ENCODE measurements at places on chromosomes 12 and 14.

DNA sequence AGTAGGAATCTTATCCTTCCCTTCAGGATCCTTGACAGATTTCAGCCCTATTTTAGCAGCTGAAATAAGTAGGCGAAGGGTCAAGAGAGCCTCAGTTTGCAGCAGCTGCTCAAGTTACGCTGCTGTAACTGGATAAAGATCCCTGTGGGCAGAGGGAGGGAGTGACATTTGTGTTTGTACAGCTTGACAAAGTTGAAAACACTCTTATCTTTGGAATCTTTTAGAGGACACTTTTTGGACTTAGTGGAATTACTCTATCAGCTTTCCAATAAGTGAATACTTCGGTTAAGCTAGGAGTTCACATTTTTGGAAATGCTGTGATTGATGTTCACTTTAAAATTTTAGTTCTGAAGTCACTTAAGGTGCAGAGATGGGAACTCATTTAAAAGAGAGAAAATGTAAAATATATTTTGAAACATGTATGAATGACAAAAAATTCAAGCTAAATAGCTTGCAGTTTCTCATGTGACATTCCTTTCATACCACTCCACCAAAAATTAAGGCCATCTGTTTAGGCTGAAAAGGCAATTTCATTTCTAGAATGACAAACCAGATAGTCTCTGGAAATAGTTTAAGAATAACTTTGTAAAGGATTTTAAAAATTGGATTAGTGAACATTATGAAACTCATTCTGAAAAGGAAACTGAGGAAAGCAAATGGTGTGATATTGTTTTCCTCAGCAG, 55.2 kb downstream of the SLC38A4 start:
- peak; percentile 63 for DNase-seq

DNA sequence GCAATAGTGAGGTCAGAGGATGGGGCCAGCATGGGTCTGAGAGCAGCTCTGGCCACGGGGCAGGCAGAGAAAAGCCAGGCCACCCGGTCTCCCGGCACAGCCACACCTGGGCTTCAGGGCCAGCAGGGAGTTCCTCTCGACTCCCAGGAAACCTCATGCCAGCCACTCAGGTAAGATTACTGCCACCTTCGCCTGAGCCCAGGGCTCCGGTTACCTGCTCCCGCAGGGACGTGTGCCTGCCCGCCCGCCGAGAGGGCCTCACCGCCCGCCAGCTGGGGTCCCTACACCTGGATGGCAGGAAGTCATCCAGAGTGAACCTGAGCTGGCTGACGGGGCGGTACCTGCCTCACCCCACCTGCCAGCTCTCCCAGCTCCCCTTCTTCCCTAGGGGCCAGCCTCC, 7.3 kb downstream of the JAG2 start:
- no peak for DNase-seq

DNA sequence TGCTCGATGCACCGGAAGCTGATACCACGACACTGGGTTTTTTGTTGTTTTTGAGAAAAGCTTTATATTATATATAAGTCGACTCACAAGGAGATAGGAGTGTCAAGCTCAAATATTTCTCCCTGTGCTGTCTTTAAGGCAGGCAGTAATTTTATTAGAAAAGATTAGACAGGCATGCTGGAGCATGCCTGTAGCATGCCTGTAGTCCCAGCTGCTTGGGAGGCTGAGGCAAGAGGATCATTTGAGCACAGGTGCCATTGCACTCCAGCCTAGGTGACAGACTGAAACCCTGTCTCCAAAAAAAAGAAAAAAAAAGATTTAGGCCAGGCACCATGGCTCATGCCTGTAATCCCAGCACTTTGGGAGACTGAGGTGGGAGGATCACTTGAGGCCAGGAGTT, 51.8 kb downstream of the GNS start:
- no peak for DNase-seq

DNA sequence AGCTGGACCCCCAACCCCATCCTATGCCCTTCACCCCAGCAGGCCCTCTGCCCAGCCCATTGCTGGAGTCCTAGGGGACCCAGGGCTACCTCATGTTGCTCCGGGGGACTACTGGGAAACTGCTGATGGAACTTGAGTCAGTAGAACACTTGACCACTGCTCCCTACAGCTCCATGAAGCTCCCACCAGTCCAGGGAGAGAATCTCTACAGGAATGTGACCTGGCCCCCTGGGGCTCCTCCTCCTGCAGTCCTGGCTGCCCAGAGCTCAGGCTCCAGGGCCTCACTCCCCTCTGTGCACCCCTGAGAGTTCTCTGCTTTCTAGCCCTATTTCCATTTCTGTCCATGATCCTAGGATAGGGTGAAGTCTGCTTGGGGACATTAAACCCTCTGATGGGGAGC, 10.8 kb upstream of the AQP2 start:
- no peak for DNase-seq

DNA sequence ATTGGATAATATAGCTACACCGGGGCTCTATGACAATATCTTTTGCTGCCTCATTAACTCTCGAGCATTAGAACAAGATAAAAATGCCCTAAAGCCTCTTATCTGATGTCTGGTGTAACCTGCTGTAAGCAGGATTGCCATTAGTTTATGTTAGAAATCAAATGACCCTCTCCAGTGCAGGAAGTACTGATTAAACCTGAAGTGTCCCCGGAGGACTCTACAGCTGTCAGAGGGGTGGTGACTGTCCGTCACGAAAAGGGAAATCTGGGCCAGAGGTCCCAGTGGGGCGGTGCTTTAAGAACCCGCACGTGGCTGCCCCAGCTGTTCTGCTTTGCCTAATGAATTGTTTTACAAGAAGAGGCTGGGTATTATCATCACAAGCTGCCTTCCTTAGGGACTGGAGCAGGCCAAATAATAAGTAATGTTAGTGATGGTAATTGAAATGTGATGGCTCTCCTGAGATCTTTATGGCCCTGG, 55.7 kb downstream of the LIN52 start:
- peak; percentile 78 for DNase-seq
